ENCODE measurements at places on chromosomes 4 and X.

DNA sequence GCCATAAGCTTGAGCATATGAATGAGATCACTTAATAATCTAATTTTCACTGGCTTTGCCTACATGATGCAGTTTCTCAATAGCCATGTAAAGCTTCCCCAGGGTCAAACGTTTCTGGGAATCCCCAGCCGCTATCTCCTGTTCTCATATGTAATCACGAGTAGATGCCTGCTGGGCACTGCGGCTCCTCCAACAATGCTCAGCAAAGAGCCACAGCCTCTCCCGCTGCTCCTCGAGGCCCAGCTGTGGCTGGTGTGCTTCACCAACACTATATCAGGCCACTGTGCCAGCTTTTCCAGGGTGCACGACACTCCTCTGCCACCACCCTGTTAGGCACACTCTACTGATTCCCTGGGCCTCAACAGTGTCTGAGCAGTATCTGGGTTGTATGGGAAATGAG lies 78.3 kb upstream of the RASGEF1B start:
- no peak for DNase-seq

GRCh38 chrX:53239474-53239873 lies 14.5 kb upstream of the KDM5C start:
- no peak for DNase-seq

GRCh38 chr4:112147697-112148096 lies 2.4 kb downstream of the FAM241A start:
- DNase-seq: no peak

DNA sequence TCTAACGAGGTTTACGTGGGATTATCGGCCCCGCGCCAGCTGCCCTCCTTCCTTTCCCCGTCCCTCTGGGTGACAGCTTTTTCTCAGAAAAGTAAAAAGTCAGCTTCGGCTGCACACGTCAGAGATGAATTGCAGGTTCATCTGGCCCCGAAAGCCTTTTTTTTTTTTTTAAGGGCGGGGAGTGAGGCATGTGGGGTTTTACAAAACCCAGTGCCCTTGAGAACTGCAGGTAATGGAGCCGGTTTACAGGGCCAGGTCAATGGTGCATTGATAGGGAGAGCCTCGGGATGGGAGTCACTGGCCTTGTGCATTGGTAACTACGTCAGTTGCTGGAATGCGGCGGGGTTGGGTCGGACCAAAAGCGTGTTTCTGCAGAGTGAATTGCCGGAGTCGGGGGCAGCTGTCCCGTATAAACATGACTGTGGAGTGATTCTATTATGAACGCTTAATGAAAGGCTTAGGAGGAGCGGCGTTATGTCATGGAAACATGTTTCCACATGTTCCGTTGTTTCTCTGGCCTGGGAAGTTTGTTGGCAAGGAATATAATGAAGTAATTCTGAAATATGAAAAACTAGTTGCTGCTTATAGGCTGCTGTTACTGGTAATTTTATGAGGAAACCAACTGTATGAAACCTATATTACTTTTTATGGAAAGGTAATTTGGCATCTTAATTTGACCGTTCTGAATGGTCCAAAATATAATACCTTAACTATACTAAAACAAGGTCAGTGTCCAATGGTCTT lies 1.1 kb downstream of the HSPA4L start:
- DNase-seq: peak; percentile 16

GRCh38 chr4:76697129-76697803 lies 200.7 kb downstream of the SOWAHB start:
- no peak for DNase-seq

GRCh38 chr4:126807132-126807531 lies 825.6 kb upstream of the INTU start:
- DNase-seq: no peak

GRCh38 chrX:103651151-103651773 lies 22.5 kb downstream of the TCEAL1 start:
- no peak for DNase-seq

- DNase-seq: no peak
Observed at GRCh38 chr4:140675599-140676231, 80.5 kb downstream of the TBC1D9 start.

DNA sequence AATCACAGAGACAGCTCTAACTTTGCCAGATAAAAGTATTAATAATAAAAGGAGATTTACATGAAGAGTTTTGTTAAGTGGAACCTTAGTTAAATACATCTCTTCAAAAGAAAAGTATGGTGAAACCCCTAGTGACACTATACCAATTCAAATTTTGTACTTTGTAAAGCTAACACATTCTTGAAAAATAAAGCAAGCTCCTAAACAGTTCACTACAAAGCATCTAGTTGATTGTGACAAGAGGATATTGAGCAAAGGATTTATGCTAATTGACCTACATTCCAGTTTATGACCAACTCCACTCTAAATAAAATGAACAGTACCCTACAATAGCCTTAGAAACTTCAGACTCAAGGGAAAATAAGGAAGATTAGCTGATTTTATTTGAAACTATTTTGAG lies 69.4 kb upstream of the WDR17 start:
- no peak for DNase-seq

GRCh38 chr4:42638993-42639392 lies 17.9 kb downstream of the ATP8A1 start:
- no peak for DNase-seq

DNA sequence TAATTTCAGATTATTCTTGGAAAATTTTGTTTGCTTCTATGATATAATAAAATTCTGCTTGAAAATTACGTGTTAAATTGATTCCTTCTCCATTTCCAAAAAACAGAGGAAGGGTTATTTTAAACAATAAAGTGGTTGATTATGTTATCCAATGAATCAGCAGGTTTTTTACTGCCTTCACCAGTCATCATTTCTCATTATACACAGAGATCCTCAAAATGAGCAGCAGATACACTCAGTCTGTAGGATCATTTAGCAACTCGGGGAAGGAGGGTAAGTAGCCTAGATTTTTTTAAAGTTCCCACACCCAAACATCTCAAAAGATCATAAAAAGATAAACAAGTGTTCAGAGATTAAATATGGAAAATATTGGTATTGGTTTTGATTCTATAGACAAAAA lies 6.8 kb upstream of the TMEM144 start:
- no peak for DNase-seq

DNA sequence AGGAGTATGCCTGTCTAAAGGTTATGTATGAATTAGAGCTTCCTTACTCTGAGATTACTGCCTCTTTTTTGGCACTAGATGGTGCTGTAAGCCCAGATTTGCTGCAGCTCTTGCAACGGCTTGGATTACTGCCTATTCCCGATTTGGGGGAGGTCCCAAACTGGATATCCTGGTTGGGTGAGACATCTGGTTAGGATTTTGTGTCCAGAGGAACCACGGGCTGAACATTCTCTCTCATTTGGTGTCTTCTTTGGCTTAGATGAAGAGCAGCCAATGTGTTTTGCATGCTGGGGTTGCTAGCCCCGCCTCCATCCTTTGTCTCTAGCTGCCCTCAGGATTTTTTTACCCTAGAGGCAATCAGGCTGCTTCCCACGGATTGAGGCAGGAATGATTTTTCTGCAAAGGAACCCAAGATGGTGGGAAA lies 31.9 kb downstream of the F8A1 start:
- peak; percentile 29 for DNase-seq

DNA sequence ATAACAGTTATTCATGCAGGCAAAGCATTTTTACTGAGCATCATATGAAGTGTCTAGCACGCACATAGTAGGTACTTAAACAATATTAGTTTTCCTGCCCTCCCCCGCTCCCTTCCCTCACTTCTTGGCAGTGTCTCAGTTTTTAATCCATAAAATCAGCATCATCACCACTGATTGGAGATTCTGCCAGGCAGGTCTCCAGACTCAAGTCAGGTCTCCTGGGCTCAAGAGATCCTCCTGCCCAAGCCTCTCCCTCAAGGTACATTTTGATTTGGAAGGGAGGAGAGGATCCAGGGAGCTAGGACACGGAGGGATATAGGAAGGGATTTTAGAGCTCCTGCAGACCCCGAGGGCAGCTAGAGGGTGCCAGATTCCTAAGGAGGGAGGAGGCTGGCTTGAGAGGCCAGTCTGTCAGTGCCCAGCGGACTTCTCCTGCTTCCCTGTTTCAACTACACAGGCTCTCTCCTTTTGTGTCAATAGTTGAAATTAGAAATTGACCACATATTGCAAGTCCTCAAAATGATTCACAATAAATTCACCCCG lies 4.4 kb upstream of the FAT1 start:
- DNase-seq: no peak

GRCh38 chr4:123315617-123316016 lies 81.0 kb upstream of the SPRY1 start:
- DNase-seq: no peak

DNA sequence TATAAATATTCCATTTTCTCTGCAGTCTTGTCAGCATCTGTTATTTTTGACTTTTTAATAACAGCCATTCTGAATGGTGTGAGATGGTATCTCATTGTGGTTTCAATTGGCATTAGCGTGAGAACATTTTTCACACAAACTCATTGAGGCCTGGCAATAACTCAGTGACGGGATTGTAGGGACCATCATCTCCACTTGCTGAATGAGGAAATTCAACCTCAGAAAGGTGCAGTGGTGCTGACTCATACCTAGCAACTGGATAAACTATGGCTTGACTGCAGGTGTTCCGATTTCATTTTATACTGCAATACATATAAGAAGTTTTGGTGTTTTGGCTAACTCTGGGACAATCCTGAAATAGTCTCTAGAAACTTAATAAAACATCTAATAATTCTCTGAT lies 88.3 kb upstream of the DDIT4L start:
- DNase-seq: no peak

- DNase-seq: no peak
Observed at GRCh38 chr4:184824081-184824775, 1.5 kb downstream of the ACSL1 start.

- no peak for DNase-seq
Observed at GRCh38 chr4:83114576-83114975, at the start of gene PLAC8. TSS of gene PLAC8 (minus strand) at chr4:83114729. CDS start at chr4:83107921, 6,808 bp downstream.

- no peak for DNase-seq
Observed at GRCh38 chr4:138996090-138996489, 19.5 kb upstream of the NOCT start.

GRCh38 chrX:45621376-45622041 lies 420.8 kb upstream of the DIPK2B start:
- no peak for DNase-seq

DNA sequence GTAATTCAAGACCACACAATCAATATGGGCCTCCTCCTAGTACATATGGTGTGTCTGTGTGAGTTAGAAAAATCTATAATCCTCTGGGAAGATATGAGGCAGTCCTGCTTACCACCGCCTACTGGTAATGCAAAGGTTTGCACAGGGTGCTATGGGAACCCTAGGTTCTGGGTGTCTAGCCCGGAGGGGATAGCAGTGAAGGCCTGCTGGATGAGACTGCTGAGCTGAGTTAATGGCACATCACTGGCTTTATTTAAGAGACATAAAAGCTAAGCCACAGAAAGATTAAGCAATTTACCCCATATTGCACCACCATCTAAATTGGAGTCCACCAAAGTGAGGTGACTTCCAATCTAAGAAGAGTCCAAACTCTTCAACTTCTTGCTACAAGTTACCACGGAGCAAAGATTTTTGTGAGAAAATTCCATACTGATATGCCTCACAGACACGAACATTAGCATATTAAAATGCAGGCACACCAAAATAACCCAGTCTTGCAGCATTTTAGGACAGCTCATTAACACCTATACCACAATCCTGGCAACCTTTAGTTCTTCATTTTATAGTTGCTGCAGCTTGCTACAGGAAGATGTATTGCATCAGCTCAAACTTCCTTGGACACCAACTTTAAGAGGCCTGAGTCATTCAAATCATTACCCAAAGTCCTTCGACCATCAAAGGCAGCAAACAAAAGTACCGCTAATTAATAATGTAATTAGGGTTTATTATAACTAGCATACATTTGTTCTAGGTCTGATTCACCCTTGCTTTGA lies 13.7 kb downstream of the DGKK start:
- no peak for DNase-seq

DNA sequence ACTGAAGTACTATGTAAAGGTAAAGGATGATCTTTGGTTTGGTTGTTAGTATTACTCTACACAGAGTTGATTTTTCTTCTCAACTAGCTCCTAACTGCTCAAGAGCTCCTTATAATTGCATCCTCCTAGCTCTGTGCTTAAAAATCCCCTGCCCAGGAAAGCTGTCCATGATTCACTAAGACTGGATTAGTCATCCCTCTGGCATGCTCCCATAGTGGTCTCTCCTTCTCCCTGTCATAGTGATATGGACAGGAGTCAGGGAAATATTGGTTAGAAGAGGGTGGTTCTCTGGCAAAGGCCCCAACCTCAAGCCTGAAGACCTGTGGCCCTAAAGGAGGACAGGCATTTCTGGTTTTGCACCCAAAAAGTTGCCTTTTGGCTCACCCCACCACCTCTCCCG lies 242.3 kb upstream of the KCNIP4 start:
- DNase-seq: no peak

DNA sequence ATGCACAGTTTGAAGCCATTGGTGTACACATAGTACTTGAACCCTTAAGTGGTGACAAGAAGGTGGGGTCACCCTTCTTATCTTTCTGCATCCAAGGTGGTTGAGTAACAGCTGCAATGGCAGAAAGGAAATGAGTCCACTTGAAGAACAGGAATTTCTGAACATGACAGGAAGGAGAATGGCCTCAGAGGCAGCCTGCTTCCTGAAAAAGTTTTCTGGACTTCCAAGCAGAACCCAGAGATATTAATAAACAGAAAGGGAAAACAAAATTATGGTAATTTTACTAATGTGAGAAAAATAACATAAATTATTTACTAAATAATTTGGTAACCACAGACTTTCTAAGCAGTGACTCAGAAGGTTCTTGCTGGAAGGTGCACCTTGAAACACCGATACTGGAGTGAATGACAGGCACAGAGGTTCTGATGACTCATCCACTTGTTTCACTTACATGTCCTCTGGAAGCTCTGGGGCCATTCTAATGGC lies 119.9 kb upstream of the HS3ST1 start:
- no peak for DNase-seq

DNA sequence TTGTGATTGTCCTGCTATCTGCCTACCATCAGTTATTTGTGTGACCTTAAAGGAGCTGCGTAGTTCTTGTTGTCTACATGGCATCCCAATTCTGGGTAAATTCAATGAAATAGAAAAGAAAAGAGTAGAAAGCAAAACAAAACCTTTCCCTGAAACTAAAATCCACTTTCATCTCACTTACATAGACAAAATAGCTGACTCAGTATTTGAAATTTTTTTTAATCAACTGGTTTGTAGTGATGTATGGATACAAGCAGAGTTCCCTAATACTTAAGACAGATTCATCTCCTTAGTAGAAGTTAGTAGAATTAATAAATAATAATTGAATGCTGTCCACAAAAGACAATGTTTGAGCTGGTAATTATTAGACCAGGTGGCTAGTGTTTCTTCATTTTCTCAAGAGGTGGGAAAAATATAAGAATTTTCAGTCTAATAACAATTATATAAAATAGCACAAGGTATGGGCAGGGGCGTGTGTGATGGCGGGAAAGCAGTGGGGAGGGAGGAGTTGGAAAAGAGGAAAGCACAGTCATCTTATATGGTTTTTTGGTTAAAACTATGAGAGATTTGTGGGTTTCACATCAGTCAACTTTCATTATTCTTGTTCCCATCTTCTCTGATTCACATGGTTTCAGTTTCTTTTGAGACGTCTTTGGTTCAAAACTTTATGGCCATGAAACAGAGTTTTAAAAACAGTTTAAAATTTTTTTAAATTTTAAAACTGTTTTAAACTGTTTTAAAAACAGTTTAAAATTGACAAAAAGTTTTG lies 275.2 kb downstream of the SPRY1 start:
- no peak for DNase-seq
